ENCODE measurements at places on chromosomes 4 and X.

DNA sequence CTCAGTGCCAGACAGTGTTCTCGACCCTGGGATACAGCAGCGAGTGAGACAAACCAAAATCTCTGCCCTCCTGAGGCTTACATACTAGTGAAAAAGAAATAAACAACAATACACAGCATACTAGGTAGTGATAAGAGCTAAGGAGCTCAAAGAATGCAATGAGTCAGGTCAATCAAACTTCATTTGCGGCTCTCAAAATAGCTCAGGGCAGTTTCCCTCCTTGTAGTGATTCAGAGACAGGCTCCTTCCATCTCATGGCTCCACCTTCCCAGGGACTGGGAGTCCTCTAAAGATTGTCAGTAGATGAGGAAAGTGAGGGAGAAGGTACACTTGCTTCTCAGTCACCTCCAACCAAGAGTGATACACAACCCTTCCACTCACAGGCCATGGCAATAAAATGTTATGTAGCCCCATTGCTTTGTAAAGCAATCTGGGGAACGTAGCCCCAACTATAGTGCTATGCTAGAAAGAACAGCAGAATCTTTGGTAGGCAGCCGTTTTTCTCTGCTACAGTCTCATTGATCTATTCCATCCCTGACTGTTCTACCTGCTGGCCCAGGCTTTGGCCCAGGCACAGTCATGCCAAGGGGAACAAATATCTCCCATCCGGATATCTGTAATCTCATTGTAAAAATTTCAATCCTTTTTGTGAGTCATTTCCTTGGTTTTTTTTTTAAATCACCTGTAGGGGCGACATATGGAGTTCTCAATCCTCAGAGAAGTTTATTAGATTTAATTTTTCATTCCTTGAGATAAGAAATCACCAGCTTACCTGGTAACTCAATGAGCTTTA, 183.1 kb upstream of the S100G start:
- peaks cover 6% of the 10 kb centered on the region for H3K4me1 ChIP-seq
- peaks cover 8% of the 10 kb centered on the region for H3K27me3 ChIP-seq
- no peak for DNase-seq

- H3K27me3 ChIP-seq: peaks cover 23% of the 10 kb centered on the region
- no peak overlapping the region for H3K27ac ChIP-seq
- H3K36me3 ChIP-seq: no peaks in the 10 kb centered on the region
- no peak overlapping the region for H3K4me3 ChIP-seq
Measured at GRCh38 chr4:7377223-7377865, 57.4 kb downstream of the PSAPL1 start.

DNA sequence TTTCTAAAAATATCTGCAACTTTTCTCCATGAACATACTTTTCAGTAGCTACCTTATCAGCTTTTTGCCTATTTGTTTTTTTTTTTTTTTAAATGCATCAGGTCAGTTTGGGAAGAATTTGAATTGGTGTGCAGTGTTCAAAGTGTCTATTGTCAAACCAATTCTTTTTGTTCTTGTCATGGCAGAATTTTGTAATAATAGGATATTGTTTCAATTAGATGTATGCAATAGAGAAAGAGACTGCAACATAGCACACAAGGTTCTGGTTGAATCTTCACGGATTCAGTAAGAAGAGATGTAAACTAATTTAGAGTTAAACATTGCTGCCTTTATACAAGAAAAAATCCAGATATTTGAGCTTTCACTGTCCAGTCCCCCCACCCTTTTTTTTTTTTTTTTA, 277.1 kb downstream of the GRID2 start:
- no peak for DNase-seq
- H3K27ac ChIP-seq: no peak overlapping the region
- no peaks in the 10 kb centered on the region for H3K27me3 ChIP-seq

- no peaks in the 10 kb centered on the region for H3K27me3 ChIP-seq
- no peak overlapping the region for H3K4me3 ChIP-seq
- H3K36me3 ChIP-seq: peaks cover 7% of the 10 kb centered on the region
- H3K4me1 ChIP-seq: peaks cover 26% of the 10 kb centered on the region
- H3K27ac ChIP-seq: no peak overlapping the region
Measured at GRCh38 chr4:147940171-147940570, 208.3 kb downstream of the ARHGAP10 start.

- H3K4me3 ChIP-seq: peak overlapping the region; percentile 7
- H3K36me3 ChIP-seq: no peaks in the 10 kb centered on the region
- no peaks in the 10 kb centered on the region for H3K27me3 ChIP-seq
- DNase-seq: peak; percentile 64
- H3K4me1 ChIP-seq: peaks cover 37% of the 10 kb centered on the region
Measured at GRCh38 chr4:184237612-184238011, 19.9 kb upstream of the ENPP6 start.

- no peaks in the 10 kb centered on the region for H3K36me3 ChIP-seq
- no peaks in the 10 kb centered on the region for H3K4me1 ChIP-seq
- no peak overlapping the region for H3K27ac ChIP-seq
- H3K27me3 ChIP-seq: no peaks in the 10 kb centered on the region
- no peak for DNase-seq
Measured at GRCh38 chr4:22910200-22910599, 217.5 kb downstream of the GBA3 start.

DNA sequence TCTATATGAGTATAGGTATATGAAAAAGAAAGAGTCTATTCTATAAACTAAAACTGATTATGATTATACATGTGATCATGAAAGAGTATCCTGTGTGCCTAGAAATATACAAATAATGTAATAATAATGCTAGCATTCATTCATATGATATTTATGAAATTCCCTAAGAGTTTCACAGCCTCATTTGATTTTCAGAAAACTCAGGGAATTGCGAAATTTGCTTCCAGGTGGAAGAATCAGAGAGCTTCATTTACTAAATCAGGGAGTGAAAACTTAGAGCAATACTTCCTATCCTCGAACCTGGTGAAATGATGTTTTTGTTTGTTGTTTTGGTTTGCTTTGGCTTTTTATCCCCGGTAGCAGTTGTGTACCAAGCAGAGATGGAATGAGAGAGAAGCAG, 1105.7 kb upstream of the SLIT2 start:
- H3K27me3 ChIP-seq: no peaks in the 10 kb centered on the region
- DNase-seq: no peak
- H3K27ac ChIP-seq: no peak overlapping the region
- no peaks in the 10 kb centered on the region for H3K4me1 ChIP-seq
- no peaks in the 10 kb centered on the region for H3K36me3 ChIP-seq

GRCh38 chrX:29478336-29479069, 736.9 kb upstream of the MAGEB2 start:
- DNase-seq: no peak
- no peak overlapping the region for H3K4me3 ChIP-seq
- no peaks in the 10 kb centered on the region for H3K27me3 ChIP-seq

DNA sequence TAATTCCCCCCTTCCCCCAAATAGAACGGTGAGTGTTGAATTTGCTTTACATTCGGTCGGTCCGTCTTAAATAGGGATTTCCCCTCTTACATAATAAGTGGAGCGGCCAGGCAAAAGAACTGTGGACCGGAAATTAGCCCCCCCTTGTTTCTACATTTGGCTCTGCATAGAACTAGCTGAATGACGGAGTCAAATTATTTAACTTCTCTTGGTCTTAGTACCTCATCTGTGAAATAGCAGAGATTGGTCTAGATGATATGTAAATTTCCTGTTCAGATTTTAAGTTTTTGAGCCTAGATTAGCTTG, 1.3 kb downstream of the SPATA18 start:
- H3K27me3 ChIP-seq: peaks cover 67% of the 10 kb centered on the region
- no peak overlapping the region for H3K27ac ChIP-seq
- no peak overlapping the region for H3K4me3 ChIP-seq
- no peak for DNase-seq
- H3K36me3 ChIP-seq: no peaks in the 10 kb centered on the region

GRCh38 chrX:43682726-43683125, 26.6 kb downstream of the MAOA start:
- no peaks in the 10 kb centered on the region for H3K27me3 ChIP-seq
- no peak overlapping the region for H3K27ac ChIP-seq
- no peaks in the 10 kb centered on the region for H3K36me3 ChIP-seq
- H3K4me1 ChIP-seq: no peaks in the 10 kb centered on the region

- H3K36me3 ChIP-seq: no peaks in the 10 kb centered on the region
- H3K27ac ChIP-seq: no peak overlapping the region
- H3K4me1 ChIP-seq: no peaks in the 10 kb centered on the region
- no peak for DNase-seq
- H3K27me3 ChIP-seq: peaks cover 12% of the 10 kb centered on the region
Measured at GRCh38 chr4:159400558-159401225, 297.8 kb downstream of the RAPGEF2 start.

GRCh38 chr4:61740886-61741285, 540.8 kb downstream of the ADGRL3 start:
- H3K36me3 ChIP-seq: no peaks in the 10 kb centered on the region
- no peak overlapping the region for H3K4me3 ChIP-seq
- DNase-seq: no peak
- no peaks in the 10 kb centered on the region for H3K4me1 ChIP-seq
- no peak overlapping the region for H3K27ac ChIP-seq

DNA sequence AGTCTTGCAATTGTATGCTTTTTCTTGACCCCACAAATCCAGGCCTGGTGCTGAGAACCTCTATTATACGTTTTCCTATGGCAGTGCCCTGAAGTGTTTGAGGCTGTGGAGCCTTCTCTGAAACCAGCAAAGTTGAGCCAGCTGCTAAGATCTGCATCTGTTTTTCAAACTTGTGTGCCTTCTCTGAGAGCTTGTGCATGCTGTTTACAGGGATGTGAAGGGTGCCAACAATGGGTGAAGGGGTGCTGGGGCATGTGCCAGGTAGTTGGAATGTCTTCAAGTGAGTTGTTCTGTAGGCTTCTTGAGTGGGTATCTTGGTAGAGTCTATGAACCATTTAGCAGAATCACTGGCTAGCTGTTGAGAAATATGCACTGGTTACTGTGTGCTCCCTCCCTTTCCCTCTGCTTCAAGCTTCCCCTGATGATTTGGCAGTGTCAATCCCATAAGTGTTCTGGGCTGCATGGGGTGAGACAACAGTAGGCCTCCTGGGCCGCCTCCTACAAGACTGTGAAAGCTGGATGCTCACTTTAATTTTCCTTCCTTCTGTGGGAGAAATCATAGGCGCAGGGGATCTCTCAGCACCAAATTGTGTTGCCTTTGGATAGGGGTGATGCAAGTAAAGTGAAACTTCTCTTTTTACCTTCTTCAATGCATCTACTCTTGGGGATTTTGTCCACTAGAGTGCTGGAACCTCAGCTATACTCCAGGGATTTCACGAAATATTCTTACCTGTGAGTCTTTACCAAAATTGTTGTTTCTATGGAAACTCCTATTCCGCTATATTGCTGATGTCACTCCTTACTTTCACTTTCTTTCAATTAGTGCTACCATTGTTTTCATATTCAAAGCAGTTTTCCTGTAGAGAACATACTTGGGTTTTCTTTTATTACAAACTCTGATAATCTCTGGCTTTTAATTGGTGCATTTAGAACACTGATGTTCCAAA, 30.0 kb downstream of the ITM2A start:
- H3K4me3 ChIP-seq: peak overlapping the region; percentile 72
- H3K36me3 ChIP-seq: peaks cover 4% of the 10 kb centered on the region
- peak overlapping the region; percentile 65 for H3K27ac ChIP-seq
- H3K27me3 ChIP-seq: no peaks in the 10 kb centered on the region

- peaks cover 18% of the 10 kb centered on the region for H3K36me3 ChIP-seq
- H3K4me3 ChIP-seq: no peak overlapping the region
- no peaks in the 10 kb centered on the region for H3K27me3 ChIP-seq
- H3K27ac ChIP-seq: no peak overlapping the region
Measured at GRCh38 chrX:56987741-56988140, 7.6 kb downstream of the SPIN3 start.

DNA sequence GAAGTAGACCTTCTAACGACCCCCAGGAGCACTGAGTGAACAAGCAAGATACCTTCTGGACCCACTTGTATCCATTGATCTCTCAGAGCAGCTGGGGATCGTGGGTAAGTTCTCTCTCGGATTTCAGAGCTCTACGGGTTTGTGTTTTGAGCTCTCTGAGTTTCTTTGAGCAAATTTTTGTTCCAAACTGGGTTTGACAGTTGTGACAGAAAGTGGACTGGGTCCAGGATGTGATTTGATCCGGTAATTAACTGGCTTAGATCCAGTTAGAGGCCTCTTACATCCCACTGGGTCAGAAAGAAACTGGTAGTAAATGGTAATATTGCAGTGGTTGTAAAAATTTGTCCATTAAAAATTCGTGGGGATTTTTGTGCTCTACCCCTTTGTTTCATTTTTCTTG, 459.2 kb downstream of the INPP4B start:
- no peaks in the 10 kb centered on the region for H3K27me3 ChIP-seq
- H3K4me1 ChIP-seq: peaks cover 54% of the 10 kb centered on the region
- DNase-seq: no peak
- peaks cover 54% of the 10 kb centered on the region for H3K36me3 ChIP-seq
- no peak overlapping the region for H3K27ac ChIP-seq
- no peak overlapping the region for H3K4me3 ChIP-seq

GRCh38 chr4:143352720-143353119, 16.0 kb downstream of the GAB1 start:
- no peak for DNase-seq
- no peak overlapping the region for H3K27ac ChIP-seq
- no peak overlapping the region for H3K4me3 ChIP-seq
- H3K36me3 ChIP-seq: no peaks in the 10 kb centered on the region
- no peaks in the 10 kb centered on the region for H3K4me1 ChIP-seq

DNA sequence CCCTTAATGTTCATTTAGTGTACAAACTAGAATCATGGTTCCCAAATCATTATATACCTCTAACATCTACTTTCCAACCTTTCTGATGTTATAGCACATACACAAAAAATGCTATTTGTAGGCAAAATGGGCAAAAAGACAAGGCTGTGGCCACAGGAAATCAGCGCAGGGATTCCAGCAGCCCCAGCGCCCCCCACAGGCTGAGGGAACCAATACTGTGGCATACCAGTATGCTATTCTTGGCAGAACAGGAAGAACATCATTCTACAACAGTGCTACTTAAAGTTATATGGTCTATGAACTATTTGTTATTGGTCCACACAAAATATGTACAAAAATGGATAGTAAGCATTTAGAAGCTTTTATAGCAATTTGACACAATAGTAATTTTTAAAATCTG, 25.3 kb downstream of the STEEP1 start:
- H3K4me1 ChIP-seq: peaks cover 6% of the 10 kb centered on the region
- H3K27me3 ChIP-seq: no peaks in the 10 kb centered on the region
- peak; percentile 24 for DNase-seq
- peaks cover 11% of the 10 kb centered on the region for H3K36me3 ChIP-seq
- no peak overlapping the region for H3K4me3 ChIP-seq

GRCh38 chr4:51930557-51930956, 87.6 kb downstream of the DCUN1D4 start:
- H3K4me1 ChIP-seq: no peaks in the 10 kb centered on the region
- H3K36me3 ChIP-seq: no peaks in the 10 kb centered on the region
- no peak overlapping the region for H3K27ac ChIP-seq
- no peak for DNase-seq

DNA sequence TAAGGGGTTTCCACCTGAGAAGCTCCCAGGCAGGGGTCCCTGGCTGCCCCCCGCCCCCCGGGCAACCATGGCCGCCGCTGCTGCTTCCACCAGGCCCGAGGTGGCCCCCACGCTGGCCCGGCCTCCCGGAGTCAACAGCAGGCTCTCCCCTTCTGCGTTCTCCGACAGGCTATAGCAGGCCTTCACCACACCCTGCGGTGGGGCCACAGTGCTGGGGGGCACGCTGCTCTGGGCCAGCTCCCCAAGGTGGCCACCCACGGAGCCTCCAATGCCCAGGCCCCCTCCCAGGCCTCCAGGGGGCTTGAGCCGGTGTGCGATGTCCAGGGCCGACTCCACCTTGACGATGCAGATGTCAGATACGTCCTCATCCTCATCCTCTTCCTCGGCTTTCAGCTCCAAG, 72.5 kb downstream of the UBE2K start:
- DNase-seq: no peak
- no peak overlapping the region for H3K27ac ChIP-seq
- H3K4me3 ChIP-seq: no peak overlapping the region
- no peaks in the 10 kb centered on the region for H3K4me1 ChIP-seq
- H3K27me3 ChIP-seq: no peaks in the 10 kb centered on the region

GRCh38 chr4:5890063-5890727, 2.7 kb downstream of the CRMP1 start:
- no peak overlapping the region for H3K4me3 ChIP-seq
- DNase-seq: no peak
- peaks cover 79% of the 10 kb centered on the region for H3K27me3 ChIP-seq
- H3K36me3 ChIP-seq: no peaks in the 10 kb centered on the region

Measured in activated naive CD4-positive, alpha-beta T cell treated with anti-CD3 and anti-CD28 coated beads, Interleukin-2, amount 10 ng/mL, durations not matched to agents 7 days and 5 days (primary cell).